ENCODE measurements at places on chromosomes 7 and 10. TPM values are rescaled to one million over a fixed set of nuclear protein-coding genes. Genes with fewer than 3 reads are reported as not detected.

Gene PNLIPRP1
- not detected for total RNA-seq

Gene HOXA1
- total RNA-seq = 0.44 TPM

Gene NEUROG3
- not detected for total RNA-seq

Gene GIMAP6
- total RNA-seq = 11.7 TPM

Gene EMX2
- total RNA-seq = 5.0 TPM

Gene FOXI2
- total RNA-seq = not detected

Gene SORBS1
- total RNA-seq = 72.9 TPM

Gene NPFFR1
- 9.1 TPM for total RNA-seq

Gene MMP21
- total RNA-seq = 1.2 TPM

Gene ARID5B
- total RNA-seq = 42.7 TPM

Gene PHKG1
- 4.7 TPM for total RNA-seq

Gene CDHR3
- total RNA-seq = 4.8 TPM
